Stimulated activated CD4-positive, alpha-beta T cell treated with anti-CD3 and anti-CD28 coated beads, TNF-alpha, amount 100 ng/mL, for 48 hours (primary cell): ENCODE measurements at places on chromosomes 2 and 18.

DNA sequence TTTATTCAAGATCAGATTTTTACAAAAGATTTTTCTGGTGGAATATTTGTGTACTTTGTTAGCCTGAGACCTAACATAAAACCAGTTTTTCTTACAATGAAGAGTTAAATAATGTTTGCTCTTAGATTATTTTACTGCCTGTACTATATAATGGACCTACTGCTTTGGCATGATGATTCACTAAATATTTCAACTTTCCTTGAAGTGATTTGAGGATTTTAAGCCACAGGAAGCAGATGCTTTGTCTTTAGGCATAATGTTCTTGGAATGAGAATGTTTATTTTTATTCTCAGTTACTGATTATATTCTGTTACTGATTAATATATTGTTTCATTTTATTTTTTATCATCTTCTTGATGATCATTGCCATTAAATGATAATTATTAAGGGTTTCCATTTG is 175.3 kb upstream of the LRP1B start:
- no peak for DNase-seq

GRCh38 chr2:47735912-47736311 is 47.0 kb upstream of the MSH6 start:
- no peak for DNase-seq

DNA sequence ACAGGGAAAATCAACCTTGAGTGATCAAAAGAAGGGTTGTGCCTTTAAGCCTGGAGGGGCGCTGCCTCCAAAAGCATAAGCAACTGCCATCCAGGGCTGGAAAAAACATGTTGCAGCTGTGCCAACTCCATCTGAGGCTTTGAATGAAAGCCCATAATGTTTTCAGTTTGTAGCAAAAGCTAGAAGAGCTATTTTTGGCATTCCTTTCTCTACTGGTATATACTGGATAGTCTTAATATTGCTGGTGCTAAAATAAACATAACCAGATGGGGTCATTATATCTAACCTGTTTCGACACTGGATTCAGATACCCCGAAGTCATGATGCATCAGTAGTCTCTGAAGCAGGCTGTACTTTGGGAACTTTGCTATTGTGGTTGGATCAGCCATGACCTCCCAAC is 25.1 kb downstream of the ANXA4 start:
- DNase-seq, result no peak

- no peak for DNase-seq
Measured at GRCh38 chr2:67145851-67146250, 251.3 kb upstream of the ETAA1 start.

GRCh38 chr2:105880637-105881036 is 135.9 kb downstream of the NCK2 start:
- DNase-seq, result no peak

GRCh38 chr18:31562726-31563125 is 29.0 kb upstream of the TTR start:
- DNase-seq, result no peak

DNA sequence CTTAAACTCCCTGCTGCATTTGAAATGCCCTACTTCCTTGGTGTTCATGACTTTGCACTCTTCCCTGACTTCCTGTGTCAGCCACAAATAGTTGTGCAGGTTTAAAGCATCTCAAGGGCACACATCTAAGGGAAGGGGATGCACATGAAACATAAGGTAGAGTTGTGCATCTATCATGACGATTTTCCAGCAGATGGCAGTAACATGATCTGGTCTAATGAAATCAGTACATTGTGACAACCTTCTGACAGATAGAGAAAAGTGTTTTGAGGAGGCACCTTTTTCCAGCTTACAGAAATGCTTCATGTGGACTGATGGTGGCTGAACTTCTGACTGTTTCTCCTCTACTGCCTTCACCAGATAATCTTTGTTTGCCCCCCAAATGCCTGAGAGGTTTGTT is 238.9 kb downstream of the XIRP2 start:
- no peak for DNase-seq

- no peak for DNase-seq
Measured at GRCh38 chr2:214069254-214069653, 341.6 kb upstream of the VWC2L start.

- DNase-seq, result no peak
Measured at GRCh38 chr2:165237056-165237455, 2.2 kb upstream of the SCN2A start.

- no peak for DNase-seq
Measured at GRCh38 chr2:50748671-50749070, 283.3 kb downstream of the NRXN1 start.

GRCh38 chr2:60445684-60446179 is 107.7 kb downstream of the BCL11A start:
- DNase-seq, result no peak

DNA sequence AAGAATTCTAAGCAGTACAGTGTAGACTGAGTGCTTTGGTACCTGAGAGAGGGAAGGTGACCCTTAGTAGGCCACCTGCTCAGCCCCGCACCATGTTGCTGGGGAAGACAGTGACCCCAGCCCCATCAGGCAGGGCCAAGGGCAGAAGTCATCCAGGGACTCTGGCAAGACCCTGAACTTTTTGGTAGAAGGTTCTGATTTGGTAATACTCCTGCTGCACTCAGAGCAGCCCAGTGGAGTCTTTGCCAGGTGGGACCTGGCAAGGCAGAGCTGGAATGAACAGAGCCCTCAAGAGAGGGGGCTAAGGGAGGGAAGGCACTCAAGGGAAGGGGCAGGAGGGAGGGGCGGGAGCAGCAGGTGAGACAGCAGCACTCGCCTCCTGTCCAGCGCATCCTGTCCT is 191.2 kb downstream of the MGAT5 start:
- DNase-seq, result no peak

DNA sequence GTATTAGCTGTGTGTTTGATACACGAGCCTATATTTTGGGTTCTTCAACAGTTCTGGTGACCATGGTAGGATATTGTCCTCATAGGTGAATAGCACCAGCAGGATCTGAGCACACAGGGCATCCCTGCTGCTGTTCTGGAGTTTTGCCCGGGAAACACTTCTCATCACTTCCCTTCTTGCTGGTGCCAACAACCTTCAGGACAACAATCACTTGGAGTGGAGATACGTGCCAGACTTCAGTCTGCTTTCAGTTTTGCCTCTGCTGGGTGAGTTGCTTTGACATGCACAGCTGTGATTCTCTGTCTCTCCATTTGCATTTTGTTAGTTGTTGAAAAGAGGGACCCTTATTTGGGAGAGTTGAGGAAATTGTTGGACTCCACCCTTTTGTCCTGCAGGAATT is 1347.2 kb upstream of the DDX18 start:
- DNase-seq, result no peak

- no peak for DNase-seq
Measured at GRCh38 chr2:109275120-109276012, 146.4 kb downstream of the SH3RF3 start.

GRCh38 chr2:224668123-224668909 is 47.8 kb downstream of the CCDC195 start:
- no peak for DNase-seq

DNA sequence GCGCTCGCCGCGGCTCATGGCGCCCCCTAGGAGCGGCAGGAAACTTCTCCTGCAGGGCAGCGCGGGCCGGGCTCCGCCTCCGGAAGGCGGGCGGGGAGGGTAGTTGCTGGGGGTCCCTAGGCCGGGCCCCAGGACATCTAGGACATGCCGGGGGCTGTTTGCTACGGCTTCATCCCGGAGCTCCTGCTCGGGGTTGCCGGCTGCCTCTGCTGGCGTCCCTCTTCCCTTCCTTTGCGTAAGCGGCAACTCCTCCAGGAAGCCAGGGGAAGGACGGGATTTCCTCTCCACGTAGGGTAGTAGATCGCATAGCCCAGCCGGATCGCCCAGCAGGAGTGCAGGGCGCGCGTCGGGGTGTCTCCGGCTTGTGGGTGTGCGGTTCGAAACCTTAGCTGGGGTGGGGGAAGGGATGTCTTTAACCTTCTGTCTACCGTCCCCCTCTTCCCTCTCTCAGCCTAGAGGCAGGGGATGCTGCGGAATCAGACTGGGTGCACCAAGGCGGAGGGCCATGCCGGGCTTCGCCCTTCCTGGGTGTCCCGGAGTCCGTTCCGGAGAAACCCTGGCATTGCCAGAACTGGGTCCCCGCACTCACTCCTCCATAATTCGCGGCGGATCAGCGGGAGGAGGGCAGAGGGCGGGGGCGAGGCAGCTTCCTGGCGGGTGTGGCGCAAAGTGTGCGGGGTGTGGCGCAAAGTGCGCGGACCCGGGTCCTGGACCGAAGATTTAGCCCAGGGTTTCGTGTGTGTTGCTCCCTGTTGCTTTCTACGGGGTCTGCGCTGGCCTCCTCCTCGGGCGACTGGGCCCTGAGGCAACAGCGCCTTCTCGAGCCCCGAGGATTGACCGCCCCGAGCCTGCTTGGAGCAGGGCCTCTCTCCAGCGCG is 12.2 kb upstream of the SKOR2 start:
- DNase-seq, result no peak

DNA sequence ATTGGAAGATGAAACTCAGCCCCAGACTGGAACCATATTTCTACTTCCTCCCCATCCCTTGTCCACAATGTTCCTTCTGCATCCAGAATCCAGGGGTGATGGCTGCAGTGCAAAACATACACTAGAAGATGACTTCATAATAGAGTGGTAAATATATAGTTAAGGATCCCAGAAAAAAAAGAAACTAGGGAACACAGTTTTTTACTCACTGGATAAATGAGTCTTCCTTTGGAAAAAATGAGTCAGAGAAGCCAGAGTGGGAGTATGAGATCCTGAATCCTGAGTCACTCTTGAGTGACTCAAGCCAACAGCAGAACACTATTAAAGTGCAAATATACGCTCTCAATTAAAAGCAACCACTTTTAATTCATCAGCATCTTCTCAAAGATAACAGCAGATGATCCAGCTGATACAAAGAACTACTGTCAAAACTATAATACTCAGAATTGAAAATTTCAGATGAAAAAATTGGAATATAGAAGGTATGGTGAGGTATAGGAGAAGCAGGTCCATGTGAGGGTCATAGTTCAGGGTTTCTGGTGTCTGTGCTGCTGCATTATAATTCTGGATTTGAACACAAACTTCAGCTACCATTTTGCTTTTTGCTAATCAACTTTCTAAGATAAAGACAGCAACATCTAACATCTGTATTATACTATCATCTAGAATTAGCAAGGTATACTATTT is 987.2 kb upstream of the CDH2 start:
- no peak for DNase-seq

GRCh38 chr18:69943021-69943420 is 4.7 kb downstream of the CD226 start:
- DNase-seq, result no peak

DNA sequence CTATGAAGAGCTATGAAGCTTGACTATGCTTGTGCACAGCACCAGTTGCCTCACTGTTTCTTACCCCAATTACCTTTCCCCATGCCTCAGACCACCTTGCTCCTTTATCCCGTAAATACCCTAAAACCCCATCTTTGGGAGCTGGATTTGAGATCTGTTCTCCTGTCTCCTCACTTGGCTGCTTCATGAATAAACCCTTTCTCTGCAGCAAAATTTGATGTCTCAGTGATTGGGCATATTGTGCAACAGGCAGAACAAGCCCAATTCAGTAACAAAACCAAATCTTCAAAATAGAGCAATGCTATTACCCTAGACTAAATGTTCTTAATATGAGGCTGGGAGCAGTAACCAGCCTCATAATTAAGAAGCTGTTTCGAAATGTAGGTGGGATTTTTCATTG is 3.5 kb upstream of the SSB start:
- no peak for DNase-seq

- no peak for DNase-seq
Measured at GRCh38 chr2:156561326-156561725, 125.1 kb downstream of the GPD2 start.

- DNase-seq, result no peak
Measured at GRCh38 chr18:22789052-22789451, 144.1 kb upstream of the RBBP8 start.

- DNase-seq, result no peak
Measured at GRCh38 chr2:148585696-148586095, 58.9 kb upstream of the EPC2 start.

DNA sequence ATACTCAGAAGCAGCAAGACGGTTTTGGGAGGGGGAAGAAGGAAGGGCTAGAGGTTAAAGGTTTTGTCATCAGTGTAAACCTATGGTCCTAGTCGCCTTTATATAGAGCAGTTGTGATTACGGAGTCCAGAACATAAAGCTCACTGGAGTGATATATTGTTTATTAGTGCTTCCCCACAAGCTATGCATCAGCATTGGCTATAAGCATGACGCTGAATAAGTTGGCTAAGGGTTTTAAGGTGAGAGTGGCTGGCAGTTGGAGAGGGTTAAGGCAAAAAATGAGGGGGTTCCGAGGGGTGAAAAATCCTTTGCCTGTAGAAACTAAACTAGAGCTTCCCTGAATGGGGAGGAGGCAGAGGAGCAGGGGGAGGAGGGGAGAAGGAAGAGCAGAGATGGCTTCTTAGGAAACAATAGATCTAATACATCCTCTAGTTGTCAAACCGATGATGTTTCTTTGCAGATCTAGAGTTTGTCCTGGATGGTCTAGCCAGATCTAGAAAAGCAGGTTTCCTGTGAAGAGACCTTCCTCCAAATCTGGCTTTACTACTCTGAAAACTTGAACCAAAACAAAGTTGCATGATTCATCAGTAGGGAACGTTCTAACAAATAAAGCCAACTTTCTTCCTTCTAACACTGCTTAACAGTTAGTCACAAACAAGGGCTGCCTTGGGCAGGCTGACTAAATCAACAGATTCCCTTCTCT is 2.5 kb downstream of the KLF7 start:
- DNase-seq, result no peak

GRCh38 chr2:121796239-121796638 is 40.8 kb downstream of the TSN start:
- no peak for DNase-seq

DNA sequence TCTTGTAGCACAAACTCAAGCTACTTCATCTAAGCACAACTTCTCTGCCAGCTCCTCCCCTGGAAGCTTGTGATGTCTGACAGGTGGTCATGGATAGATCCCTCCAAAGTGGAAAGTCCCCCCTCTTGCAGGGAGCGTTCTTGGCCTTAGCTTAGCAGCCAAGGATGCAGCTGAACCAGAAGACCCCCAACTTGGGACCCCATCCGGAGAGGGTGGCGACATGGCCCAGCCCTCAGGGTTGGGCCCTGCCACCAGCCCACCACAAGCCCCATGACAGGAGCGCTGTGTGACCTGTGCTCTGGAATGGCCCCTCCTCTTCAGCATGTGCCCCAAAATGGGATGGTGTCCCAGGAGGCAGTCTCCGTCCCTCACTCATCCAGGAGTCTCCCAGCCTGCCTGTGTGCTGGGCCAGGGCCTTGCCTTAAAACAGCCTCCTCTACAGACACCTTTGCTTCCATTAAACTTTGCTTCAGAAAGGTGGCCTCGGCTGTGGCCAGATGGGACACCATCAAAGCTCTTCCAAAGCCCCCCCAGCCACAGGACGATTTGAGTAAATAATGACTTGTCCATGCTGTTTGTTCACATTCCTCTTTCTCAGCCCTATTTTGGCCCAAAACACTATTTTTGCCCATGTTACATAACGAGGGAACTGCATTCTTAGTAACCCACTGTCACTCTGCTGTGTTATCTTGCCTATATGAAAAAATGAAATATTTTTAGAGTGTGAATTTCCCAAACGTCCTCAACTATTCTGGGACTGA is 122.1 kb downstream of the RAB3GAP1 start:
- no peak for DNase-seq

DNA sequence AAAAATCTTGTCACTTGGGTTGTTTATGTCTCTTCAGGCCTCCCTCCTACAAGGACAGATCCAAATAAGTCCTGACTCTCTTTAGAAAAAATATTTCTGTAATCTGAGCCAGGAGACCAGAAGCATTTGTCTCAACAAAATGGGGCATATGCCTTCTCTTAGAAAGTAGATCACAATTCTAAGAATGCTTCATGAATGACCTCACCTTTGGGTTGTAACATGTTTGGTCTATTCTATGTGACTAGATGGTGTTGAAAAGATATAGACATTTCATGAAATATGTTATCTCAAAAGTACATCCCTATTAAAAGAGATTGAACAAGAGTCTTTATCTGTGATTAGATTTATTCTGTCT is 159.0 kb upstream of the SETBP1 start:
- DNase-seq, result no peak
